ENCODE measurements at places on chromosomes 7 and 10.

- DNase-seq: no peak
These were observed 134.8 kb downstream of the TMEM26 start for GRCh38 chr10:61318429-61318828.

DNA sequence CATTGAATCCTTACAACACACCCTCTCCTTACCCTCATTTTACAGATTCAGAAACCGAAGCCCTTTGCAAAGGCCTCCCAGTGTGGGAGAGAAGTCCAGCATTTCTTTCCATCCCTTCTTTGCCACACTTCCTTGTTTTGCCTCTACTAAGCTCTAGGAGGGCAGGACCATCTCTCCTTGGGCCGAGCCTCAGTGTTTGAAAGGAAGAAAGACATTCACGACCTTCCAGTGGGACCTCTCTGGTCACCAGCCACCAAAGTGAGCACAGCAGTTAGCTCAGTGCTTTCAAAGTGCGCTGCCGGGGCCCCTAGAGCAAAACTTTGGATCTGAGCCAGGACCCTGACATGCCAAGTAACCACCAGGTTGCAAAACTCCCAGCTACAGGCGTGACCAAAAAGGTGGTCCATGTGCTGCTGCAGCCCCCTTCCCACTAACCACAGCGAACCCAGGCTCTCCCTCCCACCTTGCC is 12.4 kb downstream of the CTBP2 start:
- DNase-seq: no peak

DNA sequence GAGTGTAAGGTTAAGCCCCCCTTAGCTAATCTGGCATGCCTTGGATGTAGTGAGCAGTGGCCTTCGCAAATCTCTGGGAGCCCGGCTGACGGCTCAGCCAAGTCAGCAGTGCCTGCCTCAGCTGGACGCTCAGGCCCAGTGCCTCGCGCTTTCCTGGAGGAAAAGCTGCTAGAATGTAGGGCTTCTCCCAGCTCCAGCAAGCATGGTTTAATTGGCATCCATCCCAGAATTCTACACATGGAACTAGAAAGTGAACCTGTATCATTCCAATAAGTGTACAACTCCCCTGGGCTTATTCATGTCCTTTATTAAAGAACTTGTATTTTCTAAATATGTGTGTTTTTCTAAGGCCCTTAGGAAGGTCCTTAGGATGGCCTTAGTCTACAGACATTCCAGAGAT is 287.8 kb upstream of the SHH start:
- DNase-seq: no peak

- no peak for DNase-seq
These were observed 19.0 kb upstream of the TRIM56 start for GRCh38 chr7:101066141-101066832.

GRCh38 chr7:22858640-22859561 is 36.3 kb upstream of the TOMM7 start:
- peak; percentile 98 for DNase-seq

DNA sequence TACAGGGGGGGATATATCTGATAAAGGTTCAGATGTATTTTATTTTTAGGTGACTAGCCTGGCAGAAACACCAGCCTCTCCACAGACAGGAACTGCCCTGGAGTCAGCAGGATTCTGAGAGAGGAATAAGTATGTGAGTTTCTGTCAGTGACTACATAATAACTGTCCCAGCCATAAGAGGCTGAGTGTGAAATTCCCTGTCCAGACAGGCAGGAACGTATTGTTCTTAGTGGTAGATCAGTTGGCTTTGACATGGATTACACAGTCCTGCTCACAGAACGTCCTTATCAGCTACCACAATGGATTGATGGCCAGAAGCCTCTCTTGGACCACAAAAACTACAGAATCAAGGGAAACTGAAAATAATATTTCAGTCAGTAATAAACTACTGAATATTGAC is 709.8 kb downstream of the PCDH15 start:
- no peak for DNase-seq

GRCh38 chr7:118872568-118872967 is 648.1 kb downstream of the ANKRD7 start:
- DNase-seq: no peak
